ENCODE measurements at places on chromosomes 2 and 18.

- DNase-seq = no peak
Measured at GRCh38 chr2:51633073-51633472, 601.1 kb upstream of the NRXN1 start.

DNA sequence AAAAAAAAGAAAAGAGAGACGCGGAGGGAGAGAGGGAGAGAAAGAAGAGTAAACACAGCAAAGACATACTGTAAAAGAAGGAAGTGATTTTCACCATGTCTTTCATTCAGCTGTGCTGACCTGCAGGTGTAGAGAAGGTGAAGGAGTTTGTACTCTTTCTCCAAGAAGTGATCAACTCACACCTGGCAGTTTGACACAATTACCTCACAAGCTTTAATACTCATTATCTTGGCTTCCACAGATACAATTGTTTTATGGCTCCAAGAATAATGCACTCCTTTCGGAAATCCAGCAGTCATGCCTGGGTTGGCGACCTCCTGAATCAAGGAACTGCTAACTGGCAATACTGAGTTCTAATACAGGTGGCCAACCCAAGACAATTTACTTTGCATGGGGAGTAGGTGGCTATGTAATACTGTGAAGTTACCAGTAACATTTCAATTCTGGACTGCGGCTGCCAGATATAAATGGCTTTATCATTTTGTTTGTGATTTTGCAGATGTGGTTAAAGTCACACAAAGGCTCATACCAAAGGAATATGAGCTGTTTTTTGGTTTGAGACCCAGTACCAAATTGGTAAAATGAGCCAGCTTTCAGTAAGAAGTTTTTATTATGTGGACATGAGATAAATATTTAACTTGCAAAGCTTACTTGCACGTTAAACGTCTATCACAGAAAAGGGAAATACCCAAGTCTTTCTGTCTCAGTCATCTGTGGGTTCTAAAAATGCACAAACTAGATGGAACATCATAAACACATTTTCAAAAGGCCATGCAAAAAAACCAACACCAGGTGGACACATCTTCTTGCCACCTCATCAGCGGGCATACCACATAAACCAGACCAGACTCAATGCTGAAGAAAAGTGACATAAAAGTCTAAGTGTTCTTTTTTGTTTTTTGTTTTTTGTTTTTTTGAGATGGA lies 69.3 kb downstream of the NCKAP5 start:
- DNase-seq = no peak

DNA sequence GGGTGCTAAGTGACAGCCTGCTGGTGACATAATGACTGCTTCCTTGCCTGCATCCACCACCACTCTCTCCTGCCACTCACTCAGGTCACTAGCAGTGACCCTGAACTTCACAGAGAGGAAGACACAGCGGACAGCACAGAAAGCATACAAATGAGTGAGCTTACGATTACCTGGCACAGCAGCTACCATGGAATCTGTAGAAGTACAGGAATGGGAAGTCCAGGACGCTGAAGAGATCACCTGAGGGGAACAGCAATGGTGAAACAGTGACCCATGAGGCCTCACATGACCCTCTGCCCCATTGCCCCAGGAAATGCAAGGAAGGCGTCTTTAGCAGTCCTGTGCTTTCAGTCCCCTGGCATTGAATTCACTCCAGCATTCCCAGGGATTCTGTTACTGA lies 96.7 kb upstream of the RIOK3 start:
- no peak for DNase-seq

- DNase-seq = no peak
Measured at GRCh38 chr2:191043438-191043837, 29.5 kb upstream of the STAT1 start.

DNA sequence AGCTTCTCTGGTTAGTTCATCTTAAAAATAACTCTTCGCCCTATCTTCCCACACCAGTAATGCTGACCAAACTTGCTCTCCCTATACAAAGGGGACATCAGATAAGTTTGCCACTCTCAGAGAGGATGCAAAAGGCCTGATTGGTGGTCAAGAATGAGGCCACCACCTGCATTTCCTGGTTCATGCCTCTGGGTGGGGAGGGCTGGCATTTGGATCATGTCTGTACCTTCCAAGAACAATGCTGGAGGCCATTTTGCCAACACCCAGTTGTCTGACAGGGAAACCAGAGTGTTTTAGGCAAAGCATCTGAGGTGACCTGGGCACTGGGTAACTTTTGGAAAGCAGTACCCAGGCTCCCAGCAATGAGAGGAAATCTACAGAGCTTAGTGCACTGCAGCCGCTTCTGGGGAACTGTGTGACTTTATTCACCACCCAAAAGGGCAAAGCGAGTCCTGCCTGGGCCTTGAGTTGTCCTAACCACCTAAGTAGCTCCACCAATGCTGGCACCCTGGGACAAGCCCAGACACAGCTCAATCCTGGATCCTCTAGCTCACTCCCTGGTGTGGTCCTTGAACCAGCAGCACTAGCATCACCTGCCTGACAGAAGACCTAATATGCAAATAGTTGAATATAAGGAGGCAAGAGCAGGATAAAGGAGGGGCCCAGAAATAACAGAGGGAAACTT lies 35.1 kb downstream of the CAPN13 start:
- no peak for DNase-seq

DNA sequence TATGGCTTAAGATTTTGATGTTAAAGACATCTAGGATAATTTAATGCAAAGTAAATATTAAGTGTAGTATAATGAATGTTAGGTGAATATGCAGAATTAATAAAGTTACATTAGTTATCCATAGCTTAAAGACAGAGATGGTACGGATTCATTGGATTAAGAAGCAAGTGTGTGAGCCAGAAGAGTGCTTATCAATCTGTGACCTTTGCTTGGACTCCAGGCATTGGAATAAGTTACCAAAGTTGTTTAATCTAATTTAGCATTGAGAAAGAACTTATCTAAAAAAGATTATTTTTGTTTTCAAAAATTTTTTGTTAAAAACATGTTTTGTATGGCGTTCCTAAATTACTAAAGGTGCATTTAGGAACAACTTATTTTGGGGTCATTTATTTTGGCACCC lies 23.8 kb downstream of the NCOA1 start:
- no peak for DNase-seq

GRCh38 chr2:110873056-110873502 lies 140.7 kb downstream of the ACOXL start:
- no peak for DNase-seq

GRCh38 chr2:98140210-98140609 lies 53.2 kb downstream of the VWA3B start:
- DNase-seq = no peak

DNA sequence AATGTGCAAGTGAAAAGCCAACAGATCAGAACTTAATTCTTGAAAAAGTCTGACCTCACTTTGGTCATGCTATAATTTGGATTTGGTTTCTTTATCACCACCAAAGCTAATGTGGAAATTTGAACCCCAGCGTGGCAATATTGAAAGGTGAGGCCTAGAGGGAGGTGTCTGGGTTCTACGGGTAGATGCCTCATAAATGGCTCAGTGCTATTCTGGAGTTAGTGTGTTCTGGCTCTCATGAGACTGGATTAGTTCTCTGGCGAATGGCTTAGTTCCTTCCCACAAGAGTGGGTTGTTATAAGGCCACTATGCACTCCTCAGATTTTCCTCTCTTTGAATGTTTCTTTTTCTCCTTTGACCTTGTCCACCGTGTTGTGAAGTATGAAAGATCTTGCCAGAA lies 22.3 kb downstream of the ORC4 start:
- no peak for DNase-seq

Data from GDM1 (cell line).